DMS 273 treated with DMSO at 0.1 percent for 48 hours (cell line): ENCODE measurements at places on chromosomes 7 and 10.

GRCh38 chr10:3423384-3423783, 250.8 kb upstream of the PITRM1 start:
- DNase-seq: no peak

- DNase-seq: no peak
Observed at GRCh38 chr10:73817826-73818225, 6.4 kb upstream of the NDST2 start.

DNA sequence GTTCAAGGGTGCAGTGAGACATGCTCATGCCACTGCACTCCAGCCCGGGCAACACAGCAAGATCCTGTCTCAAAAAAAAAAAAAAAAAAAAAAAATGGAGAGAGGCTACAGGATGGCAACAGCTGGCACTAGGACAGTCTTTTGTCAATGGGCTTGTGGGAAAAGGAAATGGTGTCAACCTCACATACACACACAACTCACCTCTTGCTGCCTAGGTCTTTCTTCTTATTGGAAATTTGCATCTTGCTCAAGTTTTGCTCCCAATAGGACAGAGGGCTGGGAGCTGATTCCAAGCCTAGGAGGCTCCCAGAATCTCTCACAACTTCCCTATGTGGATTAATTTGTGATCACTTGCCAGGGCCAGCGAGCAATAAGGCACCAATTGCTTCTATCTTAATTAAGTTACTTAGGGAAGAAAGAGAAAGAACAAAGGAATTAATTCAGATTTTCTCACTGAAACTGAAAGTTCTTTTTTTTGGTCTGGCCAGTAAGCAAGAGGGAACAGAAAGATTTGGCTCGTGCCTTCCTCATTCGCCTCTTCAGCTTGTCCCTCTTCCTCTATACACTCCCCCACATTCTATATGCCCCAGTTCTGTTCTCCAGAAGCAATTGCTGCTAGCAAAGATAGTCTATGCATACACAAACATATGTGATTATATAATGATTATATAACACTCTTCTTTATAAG, 33.8 kb downstream of the MAP3K8 start:
- no peak for DNase-seq

- no peak for DNase-seq
Observed at GRCh38 chr10:55410415-55410885, 609.4 kb upstream of the PCDH15 start.

- DNase-seq: no peak
Observed at GRCh38 chr10:17430647-17431355, 23.6 kb downstream of the ST8SIA6 start.

GRCh38 chr7:151629713-151630272, 110.1 kb upstream of the RHEB start:
- DNase-seq: no peak

DNA sequence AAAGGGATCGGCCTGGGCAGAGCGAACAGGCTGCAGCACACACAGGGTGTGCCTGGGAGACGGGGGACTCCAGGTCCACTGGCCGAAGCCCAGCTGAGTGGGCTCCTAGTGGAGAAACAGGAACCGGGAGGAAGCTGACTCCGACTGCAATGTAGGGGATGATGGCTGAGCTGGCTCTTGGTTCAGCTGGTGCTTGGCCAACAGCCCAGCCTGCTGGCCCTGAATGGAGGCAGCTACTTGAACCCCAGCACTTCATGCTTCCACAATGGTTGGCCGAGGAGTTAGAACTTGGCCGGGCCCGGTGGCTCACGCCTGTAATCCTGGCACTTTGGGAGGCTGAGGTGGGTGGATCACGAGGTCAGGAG, 27.0 kb upstream of the FRAT2 start:
- DNase-seq: no peak

- no peak for DNase-seq
Observed at GRCh38 chr7:98802781-98803110, 67.1 kb downstream of the TMEM130 start.

DNA sequence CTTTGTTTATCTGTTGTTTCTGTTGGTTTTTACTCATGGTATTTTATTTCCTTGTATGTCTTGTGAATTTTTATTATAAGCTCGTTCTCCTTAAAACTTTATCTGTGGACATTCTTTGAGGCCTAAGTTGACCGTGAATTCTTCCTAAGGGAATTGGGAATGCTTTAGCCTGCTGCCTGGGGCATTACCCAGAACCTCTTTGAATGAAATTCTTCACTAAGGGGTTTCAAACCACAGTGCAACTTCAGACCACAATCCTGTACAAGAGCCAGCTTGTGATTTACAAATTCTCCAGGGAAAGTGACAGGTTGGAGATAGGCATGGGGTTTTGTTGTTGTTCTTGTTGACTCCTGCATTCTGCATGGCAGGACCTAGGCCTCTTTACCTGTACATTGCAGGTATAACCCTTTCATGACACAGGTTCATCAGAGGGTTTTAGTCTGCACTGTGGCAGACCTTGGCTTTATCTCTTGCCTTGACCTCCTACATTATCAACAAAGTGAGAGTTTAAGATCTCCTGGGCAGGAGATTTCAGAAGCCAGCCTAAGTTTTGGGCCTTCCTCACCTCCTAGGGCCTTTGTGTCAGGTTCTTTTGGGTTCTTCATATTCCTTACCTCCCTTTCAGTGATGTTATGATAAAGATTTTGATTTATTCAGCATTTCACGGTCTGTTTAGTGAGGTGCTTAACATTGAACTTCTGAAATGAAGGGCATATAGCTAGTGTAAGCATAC, 70.2 kb downstream of the ABCC2 start:
- DNase-seq: no peak

GRCh38 chr10:80324086-80324485, 32.5 kb downstream of the DYDC1 start:
- peak; percentile 23 for DNase-seq

DNA sequence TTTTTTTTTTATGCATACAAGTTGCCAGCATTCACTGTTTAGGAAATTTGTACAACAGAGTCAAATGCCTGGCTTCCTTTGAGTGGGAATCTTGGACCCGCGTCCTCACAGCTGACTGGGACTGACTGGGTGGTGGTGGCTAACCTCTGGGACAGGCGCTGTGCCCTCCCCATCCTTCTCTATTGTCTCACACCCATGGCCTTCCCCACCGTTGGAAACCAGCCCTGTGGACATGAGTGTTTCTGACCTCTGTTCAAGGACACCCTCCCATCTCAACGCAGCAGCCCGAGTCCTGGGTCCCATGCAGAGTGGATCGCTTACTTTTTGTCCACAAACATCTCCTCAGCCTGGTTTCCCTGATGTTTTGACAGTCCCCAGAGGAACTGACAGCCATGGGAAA, 125.1 kb upstream of the PPIF start:
- no peak for DNase-seq

DNA sequence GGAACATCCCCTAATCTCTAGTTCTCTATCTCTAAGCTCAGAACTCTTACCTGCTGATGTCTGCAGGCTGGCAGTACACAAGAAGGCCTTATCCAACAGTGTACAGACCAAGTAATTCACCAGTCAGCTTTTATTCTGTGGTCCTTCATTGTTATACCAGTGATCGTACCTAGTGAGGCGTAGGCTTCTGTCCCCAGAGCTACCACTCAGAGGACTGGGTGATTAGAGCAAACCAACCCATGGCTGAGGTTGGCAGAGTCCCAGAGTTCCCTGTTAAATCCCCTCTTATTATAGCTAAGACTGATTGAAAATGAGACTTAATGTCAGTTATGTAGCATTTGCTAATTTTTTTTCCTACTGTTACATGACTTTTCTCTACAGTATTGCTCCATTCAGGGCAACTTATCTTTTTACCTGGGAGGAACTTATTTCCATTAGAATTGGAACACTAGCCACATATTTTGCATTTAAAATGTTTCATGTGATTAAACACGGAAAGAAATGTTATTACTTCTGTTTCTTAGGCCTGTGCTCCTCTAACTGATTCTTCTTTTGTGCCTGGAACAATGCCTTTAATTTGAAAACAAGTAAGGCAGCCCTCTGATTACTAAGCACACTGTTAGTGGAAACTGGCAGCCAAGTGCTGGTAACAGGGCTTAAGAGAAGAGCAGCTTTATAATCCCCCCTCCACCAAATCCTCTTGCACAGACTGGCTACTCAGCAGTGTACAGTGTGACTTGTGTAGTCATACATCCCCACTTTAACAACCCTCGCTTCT, 127.2 kb downstream of the LRRC4 start:
- DNase-seq: no peak

DNA sequence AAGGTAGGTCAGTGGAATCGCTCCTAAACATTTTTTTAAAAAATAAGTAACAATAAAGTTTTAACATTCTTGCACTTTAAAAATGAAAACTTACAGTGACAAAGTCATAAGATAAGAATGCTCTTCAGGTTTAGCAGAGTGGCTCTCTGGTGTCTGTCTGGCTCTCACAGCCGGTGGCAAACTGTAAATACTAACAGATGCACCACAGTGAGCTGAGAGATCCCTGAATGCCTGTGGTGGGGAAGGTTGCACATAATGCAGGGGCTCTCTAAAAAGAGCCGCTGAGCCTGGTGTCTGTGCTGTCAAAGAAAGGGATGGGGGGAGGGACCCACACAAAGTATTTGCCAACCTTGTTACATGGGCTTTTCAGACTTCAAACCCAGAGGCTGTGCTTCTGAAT, 498.3 kb downstream of the CCSER2 start:
- DNase-seq: no peak

GRCh38 chr10:35870665-35871310, 228.7 kb upstream of the FZD8 start:
- DNase-seq: no peak

- DNase-seq: no peak
Observed at GRCh38 chr10:57119684-57120083, 758.6 kb upstream of the ZWINT start.

DNA sequence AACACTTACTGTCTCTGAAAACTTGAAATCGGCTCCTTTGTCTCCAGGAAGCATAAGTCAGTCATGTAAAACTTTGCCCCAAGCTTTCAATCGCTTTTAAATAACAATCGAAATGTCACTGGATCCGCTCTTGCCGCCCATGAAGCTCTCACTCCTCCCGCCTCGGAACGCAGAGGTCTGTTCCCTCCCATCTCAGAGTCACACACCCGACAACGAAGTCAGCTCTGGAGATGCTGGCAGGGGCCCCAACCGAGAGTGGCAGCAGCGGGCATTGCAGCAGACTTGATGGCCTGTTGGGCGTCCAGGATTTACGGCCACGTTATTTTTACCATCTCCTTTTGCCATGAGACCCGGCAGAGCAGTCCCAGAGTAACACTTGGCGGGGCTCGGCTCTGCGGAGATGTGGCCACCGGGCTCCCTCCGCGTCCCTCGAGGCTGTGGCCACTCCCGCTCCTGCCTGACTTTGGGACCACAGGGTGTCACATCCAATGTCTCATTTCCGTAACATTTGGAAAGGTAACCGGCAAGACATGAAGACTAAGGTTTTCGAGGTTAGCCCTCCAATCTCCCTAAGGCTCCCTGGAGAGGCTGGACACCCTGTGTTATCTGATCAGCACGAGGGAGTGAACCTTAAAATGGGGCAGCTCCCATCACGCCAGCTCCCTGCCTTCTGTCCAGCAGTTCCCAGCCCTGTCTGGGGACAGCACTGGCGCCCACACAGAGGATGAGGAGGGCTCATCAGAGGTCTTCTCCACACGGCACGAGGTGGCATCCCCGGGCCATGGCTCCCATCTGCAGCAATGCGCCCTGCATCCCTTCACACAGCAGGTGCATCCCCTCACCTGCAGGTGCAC, 62.8 kb upstream of the ADGRA1 start:
- no peak for DNase-seq

- no peak for DNase-seq
Observed at GRCh38 chr7:144513334-144513733, 109.8 kb upstream of the NOBOX start.

DNA sequence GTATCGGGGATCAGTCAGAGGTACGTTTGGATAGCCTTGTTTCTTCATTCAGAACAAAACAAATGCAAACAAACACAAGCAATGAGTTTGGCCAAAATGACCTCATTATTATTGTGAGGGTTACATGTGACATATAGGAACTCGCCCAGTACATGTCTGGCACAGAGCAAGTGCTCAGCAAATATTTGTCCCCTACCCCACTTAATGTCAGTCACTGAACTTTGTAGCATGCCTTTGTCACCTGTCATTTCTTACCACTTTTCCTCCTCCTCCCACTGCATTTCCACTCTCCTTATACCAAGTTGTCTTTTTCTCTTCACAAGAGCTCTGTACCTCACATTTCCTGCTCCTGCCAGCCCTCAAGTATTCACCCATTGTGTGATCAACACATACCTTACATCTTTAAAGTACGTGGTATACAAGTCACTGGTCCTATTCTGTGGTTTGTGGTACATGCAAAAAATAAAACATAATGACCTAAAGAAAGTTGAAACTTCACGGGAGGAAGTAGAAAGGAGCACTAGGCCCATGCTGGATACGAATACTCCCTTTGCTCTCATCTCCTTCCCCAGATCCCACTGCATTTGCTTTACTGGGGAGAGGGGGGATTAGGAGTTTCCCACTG, 236.0 kb downstream of the INHBA start:
- no peak for DNase-seq

- DNase-seq: no peak
Observed at GRCh38 chr10:118349235-118349634, 7.1 kb upstream of the FAM204A start.

DNA sequence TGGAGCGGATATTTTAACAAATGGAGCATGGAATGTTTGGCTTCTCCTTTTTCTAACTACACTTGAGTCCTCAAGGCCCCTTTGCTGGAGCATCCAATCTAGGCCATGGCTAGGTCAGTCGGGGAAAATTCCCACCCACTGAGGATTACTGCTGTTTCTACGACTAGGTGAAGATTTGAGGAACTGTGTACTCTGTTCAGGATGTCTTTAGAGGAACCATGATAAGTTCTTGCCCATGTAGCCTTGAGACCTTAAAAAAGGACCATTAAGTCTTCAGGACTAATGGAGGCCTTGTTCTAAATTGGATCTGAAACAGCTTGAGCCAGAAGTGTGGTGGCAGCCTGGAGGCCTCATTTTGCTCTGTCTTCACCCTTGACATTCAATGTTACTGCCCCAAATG, 6.2 kb downstream of the AGK start:
- DNase-seq: no peak

- no peak for DNase-seq
Observed at GRCh38 chr10:124916098-124916584, 25.8 kb upstream of the ZRANB1 start.

DNA sequence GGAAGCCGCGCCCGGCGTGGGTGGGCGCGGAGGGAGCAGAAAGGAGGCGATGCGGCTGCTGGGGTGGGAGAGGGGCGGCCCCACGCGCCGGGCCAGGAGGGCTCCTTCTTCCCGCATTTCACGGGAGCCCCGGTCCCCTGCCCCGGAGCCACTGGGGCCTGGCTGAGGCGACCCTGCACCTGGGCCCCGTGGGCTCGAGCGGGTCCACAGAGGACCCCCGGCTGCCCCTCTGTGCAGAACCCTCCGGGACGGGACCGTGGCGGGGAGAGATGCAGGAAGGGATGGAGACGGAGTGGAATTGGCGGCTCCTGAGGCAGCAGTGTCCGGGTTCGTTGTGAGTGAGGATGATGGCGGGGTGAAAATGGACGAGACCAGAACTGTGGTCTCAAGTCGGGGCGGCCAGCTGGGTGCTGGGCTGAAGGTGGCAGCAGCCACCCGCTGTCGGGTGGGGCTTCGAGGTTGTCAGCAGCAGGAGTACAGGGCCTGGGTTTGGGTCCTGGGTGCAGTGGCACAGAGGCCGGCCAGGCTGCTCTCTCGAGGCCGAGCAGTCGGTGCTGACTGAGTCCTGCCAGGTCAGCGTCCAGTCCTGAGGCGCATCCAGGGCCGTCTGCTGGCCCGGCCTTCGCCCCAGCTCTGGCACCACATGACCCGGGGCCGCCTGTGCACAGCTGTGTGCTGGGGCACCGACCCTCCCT, 80.4 kb downstream of the VIPR2 start:
- no peak for DNase-seq

- peak; percentile 2 for DNase-seq
Observed at GRCh38 chr10:32795598-32796183, 162.3 kb downstream of the ITGB1 start.
